ENCODE measurements at places on chromosomes 11 and 22. TPM values are rescaled to one million over a fixed set of nuclear protein-coding genes. Genes with fewer than 3 reads are reported as not detected.
A peak's percentile ranks its signal among the peaks of the same experiment; 100 is the strongest.

The NEFH gene
- total RNA-seq: 0.12 TPM

The LYVE1 gene
- total RNA-seq: 53.8 TPM

The MRGPRE gene
- 0.42 TPM for total RNA-seq

GRCh38 chr22:46047841-46048595 is 71.1 kb upstream of the WNT7B start:
- DNase-seq: peak; percentile 55

DNA sequence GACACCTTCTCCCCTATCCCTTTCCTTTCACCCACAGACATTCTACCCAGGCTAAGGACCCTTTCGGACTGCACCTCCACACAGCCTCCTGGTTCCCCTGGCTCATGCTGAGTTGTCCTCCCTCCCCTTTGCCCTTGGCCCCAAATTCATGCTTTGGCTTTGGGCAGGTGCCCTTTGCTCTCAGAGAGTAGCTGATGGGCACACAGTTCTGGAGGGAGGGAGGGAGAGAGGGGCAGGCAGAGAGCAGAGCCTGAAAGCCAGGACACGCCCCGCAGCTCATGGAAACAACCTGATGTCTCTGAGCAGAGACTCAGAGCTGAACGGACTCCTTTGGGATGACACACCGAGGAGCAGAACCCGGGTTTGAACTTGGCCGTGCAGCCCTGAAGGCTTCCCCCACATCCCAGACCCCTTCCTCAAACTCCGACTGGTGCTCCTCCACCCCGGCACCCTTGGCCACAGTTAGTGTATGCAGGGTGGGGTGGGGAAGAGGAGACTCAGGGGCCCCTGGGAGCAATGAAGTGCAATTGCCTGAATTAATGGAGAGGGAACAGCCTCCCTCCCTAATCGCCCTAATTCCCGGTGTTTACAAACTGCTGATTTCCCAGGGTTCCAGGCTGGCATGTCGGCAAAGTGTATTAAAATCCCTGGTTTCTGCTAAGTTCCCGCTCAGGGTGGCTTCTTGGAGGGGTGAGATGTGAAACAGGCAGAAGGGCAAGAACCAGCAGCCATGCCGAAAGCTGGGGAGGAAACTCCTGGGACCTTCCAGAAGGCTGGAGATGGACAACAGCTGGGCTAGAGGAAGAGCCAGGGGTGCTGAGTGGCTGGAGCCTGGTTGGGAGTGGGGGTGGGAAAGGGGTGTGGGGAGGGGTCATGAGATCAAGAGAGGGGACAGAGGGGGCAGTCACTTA is 71.2 kb upstream of the SHISAL1 start:
- DNase-seq: peak; percentile 11

DNA sequence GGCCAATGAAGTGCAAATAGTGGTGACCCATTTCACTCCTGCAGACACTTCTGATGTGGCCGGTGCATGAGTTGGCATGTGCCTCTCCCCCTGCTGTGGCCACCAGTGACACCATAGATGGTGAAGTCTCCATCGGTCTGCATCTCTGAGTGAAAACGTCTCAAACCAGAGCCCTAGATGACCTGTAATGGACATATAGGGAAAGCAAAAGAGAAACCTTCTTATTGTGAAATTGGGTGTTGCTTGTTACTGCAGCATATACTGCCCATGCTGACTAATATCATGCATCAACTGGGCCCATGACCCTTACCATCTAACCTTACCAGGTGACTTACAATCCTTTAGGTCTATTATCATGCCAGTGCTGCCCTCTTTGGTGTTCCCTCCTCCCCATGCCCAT is 11.7 kb upstream of the VPS37C start:
- no peak for DNase-seq

DNA sequence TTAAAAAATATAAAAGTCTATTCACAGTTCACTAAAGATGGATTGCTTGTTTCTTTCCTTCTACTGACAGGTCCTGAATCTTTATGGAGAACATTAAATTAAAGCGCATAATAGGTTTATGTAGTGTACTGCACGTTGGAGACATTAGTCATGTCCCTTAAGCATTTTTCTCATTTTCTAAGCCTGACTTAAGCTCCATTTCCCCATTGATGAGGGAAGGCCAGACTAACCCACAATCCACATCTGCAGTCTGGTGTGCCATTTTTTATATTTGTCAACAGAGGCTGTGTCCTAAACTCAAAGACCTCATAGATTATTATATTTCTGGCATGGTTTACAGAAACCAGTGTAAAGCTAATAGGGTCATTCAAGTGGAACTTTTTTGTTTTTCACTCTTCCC is 39.9 kb downstream of the CADM1 start:
- DNase-seq: no peak

- no peak for DNase-seq
Observed at GRCh38 chr22:24066865-24067264, 55.8 kb downstream of the CABIN1 start.

DNA sequence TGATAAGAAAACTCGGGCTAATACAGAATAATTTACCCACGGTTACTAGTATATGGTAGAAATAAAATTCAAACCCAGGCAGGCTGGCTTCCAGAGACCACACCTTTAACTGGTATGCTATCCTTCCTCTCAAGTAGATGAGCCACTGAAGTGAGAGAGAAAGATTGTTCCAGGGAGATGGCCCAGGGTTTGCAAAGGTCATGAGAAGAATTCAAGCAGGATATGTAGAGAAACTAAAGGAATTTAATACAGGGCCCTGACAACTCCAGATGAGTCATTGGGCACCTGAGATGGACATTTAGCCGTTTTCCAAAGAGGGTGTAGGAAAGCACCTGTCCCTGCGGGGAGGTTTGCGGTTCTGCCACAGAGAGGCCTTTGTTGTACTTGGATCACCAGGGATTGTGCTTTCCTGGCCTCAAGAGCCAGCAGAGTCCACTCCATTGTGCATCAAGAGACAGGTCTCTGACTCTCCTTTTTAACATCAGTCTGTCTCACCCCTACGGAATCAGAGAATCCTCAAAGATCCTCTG is 152.7 kb upstream of the BLID start:
- no peak for DNase-seq
